ENCODE measurements at places on chromosomes 1 and 21.

- DNase-seq: no peak
Observed at GRCh38 chr1:36924282-36924811, 110.0 kb downstream of the GRIK3 start.

DNA sequence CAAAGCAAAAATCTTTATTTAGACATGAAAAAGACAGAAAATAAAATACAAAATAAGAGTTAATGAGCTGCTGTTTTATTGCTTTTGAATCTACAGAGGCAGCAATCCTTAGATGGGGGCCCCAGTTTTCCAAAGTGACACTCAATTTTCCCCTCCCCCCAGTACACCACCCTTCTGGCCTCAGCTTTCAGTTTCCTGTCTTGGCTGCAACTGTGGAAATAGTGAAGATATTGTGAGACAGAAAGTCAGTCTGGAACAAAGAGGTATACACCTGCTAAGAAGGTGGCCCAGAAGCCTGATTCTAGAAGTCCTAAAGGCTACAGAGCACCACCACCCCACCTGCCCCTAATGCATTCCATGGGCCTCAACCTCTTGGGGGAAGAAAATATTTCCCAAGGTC lies 1.1 kb upstream of the MTMR11 start:
- DNase-seq: no peak

GRCh38 chr1:47219590-47220220 lies 12.3 kb downstream of the TAL1 start:
- no peak for DNase-seq

DNA sequence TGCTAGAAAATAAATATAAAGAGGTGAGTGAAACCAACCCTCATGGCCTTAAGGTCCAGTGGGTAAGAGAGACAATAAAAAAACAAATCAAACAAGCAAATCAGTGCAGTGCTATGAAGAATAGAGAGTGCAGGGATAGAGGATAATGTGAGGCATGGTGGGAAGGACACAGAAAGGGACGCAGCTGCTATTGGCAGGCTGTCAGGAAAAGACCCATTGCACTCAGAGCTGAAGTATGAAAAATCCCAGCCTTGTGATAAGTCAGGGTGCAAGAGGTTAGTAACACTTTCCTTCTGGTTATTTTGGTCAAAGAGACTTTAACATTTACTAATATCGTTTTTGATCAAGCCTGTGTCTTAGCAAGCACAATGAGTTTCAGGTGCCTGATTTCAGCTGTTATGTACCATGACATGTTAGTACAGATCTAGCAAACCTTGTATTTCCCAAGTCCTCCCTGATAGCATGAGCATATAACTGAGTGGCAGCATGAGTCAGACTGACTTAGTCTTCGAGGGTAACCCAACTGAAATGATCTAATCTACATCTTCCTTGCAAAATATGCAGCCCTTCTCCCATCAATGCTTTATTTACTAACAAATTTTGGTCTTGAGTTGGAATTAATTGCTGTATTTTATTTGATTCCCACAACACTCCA lies 31.7 kb downstream of the CHML start:
- peak; percentile 23 for DNase-seq

DNA sequence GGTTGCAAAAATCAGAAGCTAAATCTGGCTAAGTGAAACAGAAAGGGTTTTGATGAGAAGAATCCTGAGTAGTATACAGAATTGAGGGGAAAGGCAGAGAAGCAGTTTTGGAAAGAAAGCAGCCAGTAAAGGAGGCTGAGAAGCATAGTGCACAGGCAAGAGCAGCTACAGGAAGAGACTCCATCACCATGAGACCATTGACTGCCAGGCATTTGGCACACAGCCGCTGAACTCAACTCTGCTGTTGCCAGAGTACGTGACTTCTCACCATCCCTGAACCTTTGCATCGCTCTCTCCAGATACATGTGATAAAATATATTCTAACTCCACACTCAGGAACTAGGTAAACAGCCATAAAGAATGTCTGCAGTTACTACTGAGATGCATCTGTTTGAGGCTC lies 128.3 kb upstream of the C1orf21 start:
- DNase-seq: no peak

DNA sequence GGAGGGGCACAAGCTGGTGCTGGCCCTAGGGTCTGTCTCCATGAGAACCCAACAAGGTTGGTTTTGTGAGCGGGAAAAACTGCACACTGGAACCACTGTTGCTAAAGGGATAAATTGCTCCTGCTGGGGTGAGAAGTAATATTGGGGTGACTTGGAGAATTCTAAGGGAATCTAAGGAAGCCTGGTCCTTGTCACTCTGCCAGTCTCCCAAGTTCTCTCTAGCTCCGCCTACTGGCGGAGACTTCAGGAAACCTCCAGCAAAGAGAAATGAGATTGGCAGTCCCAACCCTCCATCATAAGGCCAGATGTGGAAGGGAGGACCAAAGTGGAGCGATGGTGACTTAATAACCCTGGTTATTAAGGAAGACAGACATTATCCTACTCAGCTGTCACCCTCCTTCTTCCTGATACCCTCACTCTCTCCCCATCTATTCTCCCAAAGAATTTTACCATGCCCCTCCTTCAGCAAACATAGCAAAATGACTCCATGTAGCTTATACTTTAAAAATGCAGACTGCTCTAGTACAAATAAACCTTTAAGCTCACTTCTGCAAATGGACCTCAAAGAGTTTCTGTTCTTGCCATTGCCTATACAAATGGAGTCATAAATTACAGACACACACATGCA lies 2.7 kb downstream of the LCE1F start:
- no peak for DNase-seq

- DNase-seq: no peak
Observed at GRCh38 chr1:3013371-3014049, 7.8 kb upstream of the ACTRT2 start.

DNA sequence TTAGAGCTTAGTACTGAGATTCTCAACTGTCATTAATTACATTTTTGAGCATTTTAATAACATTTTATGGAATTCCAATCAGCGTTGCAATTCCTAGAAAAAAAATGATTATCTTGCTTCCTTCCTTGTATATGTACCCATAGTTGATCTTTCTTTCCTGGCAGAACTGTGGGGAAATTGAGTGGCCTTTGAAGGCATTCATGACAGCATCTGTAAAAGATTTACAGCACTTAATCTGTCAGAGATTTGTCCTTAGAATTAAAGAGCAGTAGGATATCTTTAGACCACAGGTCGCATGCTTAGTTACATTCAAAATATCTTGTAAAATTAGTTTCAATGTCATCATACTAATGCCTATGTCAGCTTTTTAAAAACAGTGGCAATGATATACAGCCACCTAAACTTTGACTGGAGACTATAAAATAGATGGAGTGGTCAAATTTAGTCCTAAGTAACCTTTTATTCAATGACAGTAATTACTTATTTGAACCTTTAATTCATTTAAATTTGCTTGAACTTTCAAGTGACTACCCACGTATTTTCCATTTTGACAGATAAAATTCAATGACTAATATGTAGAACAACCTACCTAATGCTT lies 692.0 kb downstream of the NCAM2 start:
- no peak for DNase-seq

GRCh38 chr1:224082146-224082545 lies 31.8 kb upstream of the FBXO28 start:
- peak; percentile 17 for DNase-seq

DNA sequence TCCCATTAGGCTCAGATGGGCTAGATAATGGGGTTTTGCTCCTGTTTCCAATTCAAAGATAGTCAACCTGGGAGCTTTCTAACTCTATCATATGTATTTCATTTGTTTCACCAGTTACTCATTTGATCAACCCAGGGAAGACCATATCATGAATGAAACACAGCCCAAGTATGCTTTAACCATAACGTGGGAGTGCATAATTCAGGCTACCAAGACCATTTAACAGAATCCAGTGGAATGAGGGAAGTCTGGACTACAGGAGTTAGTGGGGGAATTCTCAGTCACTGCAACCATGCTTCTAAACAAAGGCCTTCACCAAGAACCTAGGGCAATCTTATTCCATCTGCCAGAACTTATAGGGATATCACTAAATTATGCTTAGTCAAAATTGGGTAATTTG lies 15.0 kb upstream of the SLC16A1 start:
- DNase-seq: no peak

DNA sequence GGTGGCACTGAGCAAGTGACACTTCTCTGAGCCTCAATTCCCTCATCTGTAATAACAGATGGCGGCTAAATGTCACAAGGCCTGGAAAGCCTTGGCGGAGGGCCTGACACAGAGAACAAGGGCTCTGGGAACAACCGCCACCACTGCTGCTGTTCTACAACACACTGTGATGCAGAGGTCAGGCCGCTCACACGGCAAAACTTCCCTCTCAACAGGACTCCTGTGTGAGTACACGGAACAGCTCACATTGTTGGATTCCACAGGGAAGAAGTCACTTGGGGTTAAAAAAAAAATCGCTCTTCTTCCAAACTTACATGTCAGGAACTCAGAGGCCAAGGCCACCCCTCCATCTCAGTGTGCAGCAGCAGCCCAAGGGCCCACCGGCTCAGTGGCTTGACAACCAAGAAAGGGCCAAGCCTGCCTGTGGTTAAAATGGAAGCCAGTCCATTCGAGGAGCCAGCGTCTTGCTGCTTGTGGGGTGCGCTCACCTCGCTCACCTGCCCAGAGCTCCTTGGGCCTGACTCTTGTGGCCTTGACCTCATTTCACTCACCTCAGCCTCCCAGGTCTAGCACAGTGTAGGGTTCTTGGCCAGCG lies 101.1 kb downstream of the RAVER2 start:
- DNase-seq: no peak

GRCh38 chr1:211660718-211661222 lies 14.7 kb downstream of the NEK2 start:
- no peak for DNase-seq

GRCh38 chr1:115118086-115118485 lies 28.8 kb upstream of the TSPAN2 start:
- no peak for DNase-seq

GRCh38 chr1:166814611-166815010 lies 24.7 kb upstream of the POGK start:
- DNase-seq: no peak

DNA sequence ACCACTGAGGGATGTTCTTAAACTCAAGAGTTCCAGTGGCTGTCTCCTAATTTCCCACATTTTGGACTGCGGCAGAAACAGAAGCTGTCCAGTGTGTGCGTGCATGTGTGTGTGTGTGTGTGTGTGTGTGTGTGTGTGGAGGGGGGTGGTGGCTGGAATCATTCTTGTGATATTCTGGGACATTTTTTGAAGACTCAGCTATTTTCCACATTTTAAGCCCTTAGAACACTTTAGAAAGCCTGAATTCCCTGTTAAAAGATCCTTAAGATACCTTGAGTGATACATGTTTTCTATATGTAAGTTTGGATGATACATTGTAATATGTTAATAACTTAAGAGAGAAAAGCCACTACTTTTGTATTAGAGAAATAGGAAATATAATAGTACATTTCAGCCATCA lies 636.4 kb downstream of the PLPP3 start:
- DNase-seq: no peak

GRCh38 chr21:40243685-40244084 lies 376.4 kb downstream of the PCP4 start:
- DNase-seq: no peak

- peak; percentile 39 for DNase-seq
Observed at GRCh38 chr1:227058321-227058751, 118.2 kb downstream of the COQ8A start.

- DNase-seq: no peak
Observed at GRCh38 chr1:207873055-207873890, 37.7 kb downstream of the CD34 start.

DNA sequence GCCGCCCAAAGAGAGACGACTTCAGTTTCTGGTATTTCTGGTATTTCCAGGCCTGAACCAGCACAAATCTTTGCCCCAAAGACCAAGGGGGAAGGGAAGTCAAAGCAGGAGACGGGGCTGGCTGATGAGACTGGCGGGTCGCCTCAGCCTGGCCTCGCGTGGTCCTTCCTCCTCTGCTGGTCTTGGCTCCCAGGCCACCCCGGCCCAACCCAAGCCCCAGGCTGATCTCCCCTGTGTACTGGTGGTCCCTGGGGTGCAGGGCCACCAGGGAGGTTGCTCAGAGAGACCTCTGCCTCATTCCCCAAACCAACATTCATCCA lies 19.9 kb downstream of the WNT4 start:
- DNase-seq: no peak

GRCh38 chr1:201164645-201165044 lies 10.4 kb upstream of the TMEM9 start:
- no peak for DNase-seq

DNA sequence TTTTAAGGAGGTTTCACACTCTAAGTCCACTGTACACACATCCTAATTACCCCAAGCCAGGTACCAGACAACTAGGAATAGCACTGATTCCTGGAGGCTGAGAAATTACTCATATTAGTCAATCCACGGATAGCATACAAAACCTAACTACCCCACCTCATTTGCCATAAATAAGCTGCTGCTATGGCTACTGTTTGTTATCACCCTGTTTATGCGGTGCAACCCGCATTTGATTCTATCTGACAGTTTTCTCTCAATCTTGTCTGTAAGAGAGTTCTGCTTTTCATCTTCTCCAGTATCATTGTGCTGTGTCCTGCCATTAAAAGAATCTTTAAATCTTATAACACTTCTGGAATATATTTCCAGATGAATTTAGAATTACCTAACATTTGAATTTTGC lies 1496.5 kb downstream of the PLA2G4A start:
- no peak for DNase-seq

DNA sequence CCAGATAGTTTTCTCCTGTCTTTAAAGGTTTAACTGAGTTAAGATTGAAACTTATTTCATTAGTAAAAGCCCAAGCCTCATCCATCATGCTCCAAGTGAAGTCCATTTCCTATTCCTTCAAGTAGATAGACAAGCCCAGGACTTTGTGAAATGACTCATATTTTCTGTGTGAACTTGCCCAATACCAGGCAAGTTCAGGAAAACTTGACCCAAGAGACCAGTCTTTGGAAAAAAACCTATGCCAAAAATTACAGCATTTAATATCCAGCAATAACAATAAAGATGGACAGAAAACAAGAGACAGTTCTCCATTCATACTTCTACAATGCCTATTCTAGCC lies 405 bp upstream of the RAB29 start:
- peak; percentile 40 for DNase-seq

GRCh38 chr1:51526248-51526647 lies 7.2 kb upstream of the EPS15 start:
- no peak for DNase-seq

GRCh38 chr1:203274603-203275381 lies 30.5 kb upstream of the BTG2 start:
- DNase-seq: no peak

GRCh38 chr1:26529655-26530409 lies at the start of gene RPS6KA1:
Gene RPS6KA1 (plus strand): TSS chr1:26529761. CDS start chr1:26529921, 160 bp downstream.
- no peak for DNase-seq

- no peak for DNase-seq
Observed at GRCh38 chr1:187617776-187618175, 789.0 kb downstream of the PLA2G4A start.

DNA sequence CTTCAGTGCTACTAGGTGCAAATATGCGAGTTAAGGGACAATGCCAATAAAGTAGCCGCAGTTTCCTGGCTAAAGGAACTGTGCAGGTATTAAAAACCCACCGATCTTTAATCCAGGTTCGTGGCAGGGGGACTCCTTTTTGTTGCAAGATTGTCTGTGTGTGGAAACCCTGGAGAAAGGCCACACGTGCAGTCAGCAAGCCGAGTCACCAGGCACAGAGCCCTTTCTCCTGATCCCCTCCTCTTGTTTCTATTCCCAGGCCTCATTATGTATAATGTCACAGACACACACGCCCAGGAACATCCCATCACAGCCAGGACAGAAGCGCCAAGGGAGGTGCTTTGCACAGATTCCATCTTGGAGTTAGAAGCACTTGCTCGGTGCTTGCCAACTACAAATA lies 528.9 kb downstream of the KIF26B start:
- no peak for DNase-seq

GRCh38 chr1:37765916-37766664 lies 1.2 kb upstream of the EPHA10 start:
- DNase-seq: no peak
